Stimulated activated CD8-positive, alpha-beta memory T cell treated with anti-CD3 and anti-CD28 coated beads, Interleukin-7, amount 100 ng/mL, for 4 hours (primary cell): ENCODE measurements at places on chromosomes 1 and 21.

DNA sequence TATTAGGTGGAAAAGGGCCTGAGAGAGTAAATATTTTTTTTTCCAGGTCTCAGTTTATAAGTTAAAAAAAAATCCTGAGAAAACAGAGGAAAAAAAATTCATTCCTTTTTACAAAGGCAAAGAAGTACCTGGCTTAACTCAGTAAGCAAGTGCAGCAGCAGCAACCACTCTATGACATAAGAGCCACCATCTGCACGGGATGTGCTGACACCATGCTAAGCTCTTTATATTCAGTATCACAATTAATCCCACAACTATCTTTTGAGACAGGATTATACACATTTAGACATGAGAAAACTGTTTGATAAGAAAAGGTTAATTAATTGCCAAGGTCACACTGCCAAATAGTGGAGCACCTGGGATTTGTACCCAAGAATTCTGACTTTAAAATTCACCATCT, 13.4 kb upstream of the DPT start:
- no peak for DNase-seq

DNA sequence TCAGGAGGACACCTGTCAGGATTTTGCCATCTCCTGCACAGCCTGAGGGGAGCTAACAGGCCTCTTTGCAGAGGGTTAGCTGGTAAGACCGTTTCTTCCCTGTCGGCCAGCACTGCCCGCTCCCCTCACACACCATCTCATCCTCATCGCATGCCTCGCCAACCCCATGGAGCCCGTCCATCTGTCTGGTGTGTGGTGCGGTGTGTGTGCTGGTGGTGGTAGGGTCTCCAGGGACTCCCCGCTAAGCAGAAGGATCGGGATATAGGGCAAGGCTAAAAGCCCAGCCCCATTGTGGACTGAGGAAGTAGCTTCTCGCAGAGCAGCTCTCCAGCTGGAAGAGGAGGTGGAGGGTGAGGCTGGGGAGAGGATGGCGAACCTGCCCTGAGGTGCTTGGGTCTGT, 6.8 kb upstream of the SFN start:
- no peak for DNase-seq

DNA sequence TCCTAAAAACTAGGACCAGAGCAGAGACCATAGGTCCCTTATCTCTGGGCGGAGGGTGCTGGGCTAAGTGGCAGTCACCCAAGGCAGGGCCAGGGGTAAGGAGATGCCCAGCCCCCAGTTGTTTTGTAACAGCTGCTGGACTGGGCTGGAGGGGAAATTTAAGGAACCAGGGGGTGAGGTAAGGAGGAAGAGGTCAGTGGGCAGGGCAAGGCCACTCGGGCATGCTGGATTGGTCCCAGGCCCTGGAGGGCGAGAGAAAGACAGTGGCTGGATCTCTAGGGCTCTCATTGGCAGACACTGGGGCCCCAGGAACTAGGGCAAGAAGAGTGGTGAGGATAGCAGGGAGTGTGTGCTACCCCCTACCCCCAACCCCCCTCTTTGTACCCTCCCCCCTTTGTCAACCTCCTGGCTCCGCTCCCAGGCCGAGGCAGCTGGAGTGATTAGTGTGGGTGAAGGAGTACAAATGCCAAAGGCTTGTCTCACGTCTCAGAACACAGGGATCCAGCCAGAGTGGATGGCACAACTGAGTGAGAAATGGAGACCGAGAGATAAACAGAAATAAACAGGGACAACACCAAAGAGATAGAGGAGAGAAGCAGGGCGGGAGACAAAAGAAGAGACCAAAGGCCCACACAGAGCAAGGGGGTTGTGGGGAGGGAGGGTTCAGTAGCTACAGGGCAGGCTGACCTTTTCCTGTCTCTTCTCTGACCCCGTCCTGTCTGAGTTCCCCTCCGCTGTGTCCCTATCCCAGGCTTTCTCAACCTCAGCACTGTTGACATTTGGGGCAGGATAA, 20.5 kb upstream of the THRAP3 start:
- no peak for DNase-seq

- DNase-seq, result no peak
These were observed 6.8 kb upstream of the PLCH2 start for GRCh38 chr1:2469103-2469940.

DNA sequence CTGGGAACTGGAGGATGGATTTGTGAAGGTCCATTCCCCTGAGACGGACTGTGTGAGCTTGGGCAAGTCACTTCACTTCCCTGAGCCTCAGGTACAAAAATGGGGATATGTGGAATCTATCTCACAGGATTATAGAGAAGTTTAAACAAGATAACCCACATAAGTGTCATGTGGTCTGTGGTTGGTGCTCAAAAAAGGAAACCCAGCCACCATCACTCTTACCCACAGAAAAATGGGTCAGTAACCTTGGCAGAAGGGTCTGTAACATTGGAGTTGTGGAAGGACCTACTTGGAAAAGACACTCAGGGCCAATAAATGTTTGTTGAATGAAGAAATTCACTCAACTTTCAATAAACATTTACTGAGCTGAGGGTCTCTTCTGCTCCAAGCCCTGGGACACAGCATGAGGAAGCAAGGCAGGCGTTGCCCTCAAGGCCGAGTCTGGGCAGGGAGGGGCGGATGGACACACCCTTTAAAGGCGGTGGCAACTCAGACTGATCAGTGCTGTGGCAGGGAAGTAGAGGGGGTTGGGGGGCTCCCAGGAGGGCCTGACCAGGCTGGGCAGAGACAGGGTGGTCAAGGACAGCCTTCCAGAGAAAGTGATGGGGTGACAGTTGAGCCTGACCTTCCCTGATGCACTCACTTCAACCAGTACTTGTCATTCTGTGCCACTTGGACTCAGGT, 66.7 kb upstream of the ACOT11 start:
- DNase-seq, result no peak

- DNase-seq, result no peak
These were observed 2.3 kb upstream of the MOB3C start for GRCh38 chr1:46618754-46619415.

DNA sequence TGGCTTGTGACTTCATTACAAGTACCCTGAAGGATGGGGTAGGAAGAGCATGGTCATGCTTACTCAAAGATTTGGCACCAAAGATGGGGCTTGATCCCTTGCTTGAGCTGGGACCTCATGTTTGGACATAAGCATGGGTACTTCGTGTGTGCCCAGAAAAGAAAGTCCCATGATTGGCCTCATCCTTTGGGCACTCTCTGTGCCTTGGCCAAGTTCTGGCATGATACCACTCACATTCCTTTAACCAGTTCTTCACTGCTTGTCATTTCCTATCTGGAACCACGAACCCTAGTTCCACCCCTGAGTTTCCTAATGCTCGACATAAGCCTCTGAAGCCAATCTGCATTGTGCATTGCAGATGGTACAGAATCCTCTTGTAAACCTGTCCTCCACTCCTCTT, 107.0 kb downstream of the NAV1 start:
- no peak for DNase-seq

DNA sequence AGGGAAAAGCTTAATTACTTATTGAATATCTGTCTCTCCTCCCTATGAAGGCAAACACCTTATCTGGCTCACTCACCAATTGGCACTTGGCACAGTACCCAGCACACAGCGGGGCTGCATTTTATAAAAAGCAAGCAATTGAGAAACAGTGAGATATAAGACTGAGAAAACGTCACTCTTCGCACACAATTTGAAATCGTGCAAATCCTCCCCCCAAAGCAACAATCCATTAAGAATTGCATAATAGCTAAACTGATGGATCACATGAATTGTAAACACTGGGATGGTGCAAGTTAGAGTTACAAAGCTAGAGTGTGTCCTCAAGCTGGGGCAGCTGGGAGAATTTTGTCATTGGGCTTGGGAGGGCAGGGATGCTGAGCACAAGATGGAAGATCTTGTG, 27.1 kb downstream of the PRDX6 start:
- DNase-seq, result no peak

- DNase-seq, result no peak
These were observed 182.4 kb downstream of the MIS18A start for GRCh38 chr21:32096411-32096810.

- DNase-seq, result no peak
These were observed 7.4 kb upstream of the TENT5C start for GRCh38 chr1:117598489-117598888.

DNA sequence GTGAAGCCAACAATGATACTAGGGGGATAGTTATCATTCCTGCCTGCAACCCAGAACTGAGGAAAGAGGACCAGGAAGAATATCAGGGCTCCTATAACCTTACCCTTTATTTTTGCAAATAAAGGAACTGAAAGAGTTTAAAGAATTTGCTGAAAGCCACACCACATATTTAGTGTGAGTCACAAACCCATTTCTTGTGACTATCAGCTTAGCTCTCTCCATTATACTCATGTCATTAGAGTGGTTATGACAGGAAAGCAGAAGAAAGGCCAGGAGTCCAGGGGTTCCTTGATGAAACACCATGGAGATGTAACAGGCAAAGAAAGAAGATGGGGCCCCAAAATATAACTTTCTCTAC, 141.1 kb upstream of the SAMSN1 start:
- DNase-seq, result no peak

- no peak for DNase-seq
These were observed 140.9 kb downstream of the KCNT2 start for GRCh38 chr1:196467230-196467925.

- no peak for DNase-seq
These were observed 51.4 kb upstream of the GJA8 start for GRCh38 chr1:147851149-147851548.

- DNase-seq, result no peak
These were observed 195.2 kb downstream of the TOMM20 start for GRCh38 chr1:234933475-234933874.
